ENCODE measurements at places on chromosomes 12 and 14.

- DNase-seq = no peak
These were observed 279.9 kb upstream of the TBX3 start for GRCh38 chr12:114963846-114964245.

GRCh38 chr12:110333201-110333600, 52.2 kb downstream of the ATP2A2 start:
- no peak for DNase-seq

DNA sequence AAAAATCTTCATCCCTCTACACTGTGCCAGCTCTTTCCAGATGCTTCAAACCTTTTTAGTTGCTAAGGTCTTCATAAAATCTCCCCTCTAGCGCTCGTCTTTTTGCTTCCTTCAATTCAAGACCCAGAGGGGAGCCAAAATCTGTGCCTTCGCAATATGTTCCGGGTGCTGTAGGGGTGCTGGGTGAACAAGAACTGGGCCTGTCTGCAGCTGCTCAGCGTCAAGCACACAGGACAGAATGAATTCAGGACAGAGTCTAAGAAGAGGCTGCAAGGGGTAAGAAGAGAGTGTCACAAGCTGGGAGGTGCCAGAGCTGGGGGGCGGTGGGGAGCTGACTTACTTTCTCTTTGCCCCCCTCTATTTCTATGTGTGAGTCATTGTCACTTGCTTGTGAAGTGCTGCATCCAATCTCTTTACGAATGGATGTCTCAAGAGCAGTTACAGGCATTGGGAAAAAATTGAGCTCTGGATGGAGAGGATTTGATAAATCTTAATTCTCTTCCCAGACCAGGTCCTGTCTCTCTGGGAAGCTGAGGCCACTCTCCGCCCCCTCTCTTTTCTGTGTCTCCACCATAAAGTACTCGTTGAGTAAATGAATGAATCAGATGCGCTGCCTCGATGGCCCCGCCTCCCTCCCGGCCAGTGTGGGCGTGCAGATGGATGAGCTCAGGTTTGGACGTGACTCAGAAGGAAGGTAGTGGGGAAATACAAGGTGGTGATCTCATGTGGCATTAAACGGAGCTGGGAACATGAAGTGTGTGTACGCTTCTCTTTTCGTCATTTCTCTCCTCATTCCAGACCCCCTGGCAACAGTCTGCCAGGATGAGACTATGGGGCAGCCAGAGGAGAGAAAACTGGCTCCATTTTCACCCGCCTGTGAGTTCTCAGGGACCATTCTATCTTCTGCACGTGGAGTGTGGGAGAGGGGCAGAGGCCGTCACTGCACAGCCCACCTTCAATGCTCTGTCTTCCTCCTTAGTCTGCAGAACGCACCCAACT, 91.3 kb downstream of the TSPAN9 start:
- no peak for DNase-seq

DNA sequence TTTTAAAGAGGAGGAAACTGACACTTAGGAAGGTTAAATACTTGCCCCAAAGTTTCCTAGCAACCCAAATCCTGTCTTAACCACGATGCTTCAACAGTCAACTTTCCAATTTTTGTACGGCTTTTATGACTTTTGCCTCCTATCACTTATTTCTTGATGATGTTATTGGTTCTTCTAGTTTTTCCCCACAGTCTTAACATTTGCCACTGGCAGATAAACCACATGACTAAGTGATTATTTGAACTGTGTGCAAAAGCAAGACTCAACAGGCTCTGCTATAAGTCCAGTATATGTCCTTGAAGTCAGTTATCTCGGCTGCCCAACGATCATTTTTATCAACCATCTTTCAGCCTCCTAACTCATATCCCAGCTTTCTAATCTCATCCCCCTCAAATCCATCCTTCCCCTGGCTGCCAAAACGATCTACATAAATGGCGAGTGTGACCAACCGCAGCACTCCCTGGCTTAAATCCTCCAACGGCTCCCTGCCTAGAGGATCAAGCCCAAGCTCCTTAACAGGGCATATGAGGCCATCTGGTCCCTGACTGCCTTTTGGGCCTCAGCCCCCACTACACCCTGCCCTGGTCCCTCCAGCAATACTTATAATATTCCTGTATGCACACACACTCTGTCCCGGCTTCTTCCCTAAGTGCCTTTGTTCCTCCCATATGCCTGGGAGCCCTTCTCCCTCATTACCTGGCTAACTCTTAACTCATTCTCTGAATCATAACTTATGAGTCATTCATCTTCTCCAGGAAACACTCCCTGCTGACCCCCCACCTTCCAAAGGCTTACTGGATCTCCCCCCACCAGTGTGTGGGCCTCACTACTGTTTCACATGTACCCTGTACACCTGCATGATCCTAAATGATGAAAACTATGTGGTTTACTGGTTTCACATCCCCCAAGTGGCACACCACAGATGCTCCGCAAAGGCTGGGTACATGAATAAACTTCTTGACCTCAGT, 8.8 kb downstream of the VPS37B start:
- no peak for DNase-seq

GRCh38 chr12:119683413-119683812, 15.5 kb downstream of the PRKAB1 start:
- no peak for DNase-seq

DNA sequence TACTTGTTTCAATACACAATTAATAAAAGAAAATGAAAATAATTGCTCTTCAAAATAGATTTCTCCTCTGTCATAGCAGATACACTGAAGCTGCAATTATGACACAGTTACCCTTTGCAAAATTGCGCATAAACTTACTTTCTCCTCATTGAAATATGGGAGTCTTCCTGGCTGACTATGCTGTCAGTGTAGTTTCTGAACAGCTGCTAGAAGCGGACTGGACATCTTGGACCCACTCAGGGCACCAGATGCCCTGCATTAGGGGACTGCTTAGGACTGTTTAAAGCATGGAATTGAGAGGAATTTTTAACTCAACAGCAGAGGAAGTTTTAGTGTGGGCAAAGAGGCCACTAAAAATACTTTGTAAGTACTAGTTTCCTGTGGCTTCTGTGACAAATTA, 454.9 kb downstream of the ATP23 start:
- DNase-seq = no peak

GRCh38 chr12:72102150-72102549, 163.5 kb downstream of the TPH2 start:
- no peak for DNase-seq

GRCh38 chr12:79547044-79547734, 143.6 kb downstream of the PAWR start:
- no peak for DNase-seq

- no peak for DNase-seq
These were observed 39.4 kb upstream of the BBS10 start for GRCh38 chr12:76387614-76388013.

DNA sequence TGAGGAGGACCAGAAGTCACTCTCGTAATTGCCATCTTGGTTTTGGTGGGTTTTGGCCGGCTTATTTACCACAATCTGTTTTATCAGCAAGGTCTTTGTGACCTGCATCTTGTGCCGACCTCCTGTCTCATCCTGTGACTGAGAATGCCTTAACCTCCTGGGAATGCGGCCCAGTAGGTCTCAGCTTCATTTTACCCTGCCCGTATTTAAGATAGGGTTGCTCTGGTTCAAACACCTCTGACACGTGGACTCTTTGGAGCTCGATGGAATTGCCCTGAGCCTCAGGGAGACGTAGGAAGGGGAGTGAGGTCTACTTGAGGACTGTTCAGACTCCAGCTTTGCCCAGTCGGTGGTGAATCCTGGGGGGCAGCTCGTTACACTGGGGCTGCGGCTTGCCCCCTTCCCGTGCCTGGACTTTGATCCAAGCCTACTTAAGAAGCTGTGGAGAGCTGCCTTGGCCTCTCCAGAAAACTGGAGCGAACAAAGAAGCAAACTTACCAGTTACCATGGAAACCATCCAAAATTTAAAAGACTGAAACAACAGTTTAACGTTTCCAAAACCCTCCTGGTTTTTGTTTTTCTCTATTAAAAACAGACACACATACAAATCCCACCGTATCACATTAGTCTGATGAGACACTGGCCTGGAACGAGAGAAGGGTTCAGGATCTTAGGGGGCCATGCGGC, 28.0 kb downstream of the CALM1 start:
- no peak for DNase-seq

GRCh38 chr14:63296060-63296563, 22.6 kb downstream of the GPHB5 start:
- DNase-seq = no peak

GRCh38 chr14:24463017-24463883, 20.7 kb upstream of the SDR39U1 start:
- DNase-seq = no peak

- DNase-seq = no peak
These were observed 23.9 kb upstream of the C14orf180 start for GRCh38 chr14:104555430-104556255.

DNA sequence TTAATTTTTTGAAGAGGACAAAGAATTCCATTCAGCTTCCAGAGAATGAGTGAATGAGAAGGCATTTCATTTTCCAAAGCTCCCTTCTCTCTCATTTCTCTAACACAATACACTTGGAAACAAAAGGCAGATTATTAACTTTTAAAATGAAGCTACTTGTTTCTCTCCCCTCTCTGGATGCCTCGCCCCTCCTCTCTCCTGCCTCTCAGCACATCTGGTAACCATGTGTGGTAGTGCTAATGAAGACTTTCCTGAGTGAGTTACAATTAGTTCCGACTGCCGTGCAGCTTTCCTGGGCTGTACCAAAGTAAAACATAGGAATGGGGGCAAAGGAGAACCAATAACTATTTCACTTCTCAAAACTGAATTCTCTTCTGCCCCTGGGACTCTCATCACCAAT, 84.7 kb upstream of the SOX5 start:
- no peak for DNase-seq

GRCh38 chr14:22122829-22123560, 449.4 kb upstream of the OR4E1 start:
- no peak for DNase-seq

GRCh38 chr14:75910048-75910447, 71.7 kb downstream of the TGFB3 start:
- DNase-seq = no peak

DNA sequence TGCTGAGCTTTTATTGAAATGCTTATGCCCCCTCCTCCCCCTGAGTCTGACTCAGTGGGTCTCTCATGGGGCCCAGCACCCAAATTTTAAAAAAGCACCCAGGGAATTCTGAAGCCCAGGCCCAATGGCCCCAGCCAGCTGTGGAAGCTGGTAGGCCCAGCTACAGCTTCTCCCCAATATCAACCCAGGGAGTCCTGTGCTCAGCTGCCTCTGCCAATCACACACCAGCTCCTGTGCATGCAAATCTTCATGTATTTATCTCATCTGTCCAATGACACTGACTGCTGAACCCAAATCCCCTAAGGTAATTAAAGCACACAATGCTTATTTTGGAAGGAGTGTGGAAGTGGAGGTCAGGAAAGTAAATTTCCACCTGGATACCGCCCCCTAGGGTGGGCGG, 76.3 kb downstream of the CCDC88C start:
- DNase-seq = no peak

DNA sequence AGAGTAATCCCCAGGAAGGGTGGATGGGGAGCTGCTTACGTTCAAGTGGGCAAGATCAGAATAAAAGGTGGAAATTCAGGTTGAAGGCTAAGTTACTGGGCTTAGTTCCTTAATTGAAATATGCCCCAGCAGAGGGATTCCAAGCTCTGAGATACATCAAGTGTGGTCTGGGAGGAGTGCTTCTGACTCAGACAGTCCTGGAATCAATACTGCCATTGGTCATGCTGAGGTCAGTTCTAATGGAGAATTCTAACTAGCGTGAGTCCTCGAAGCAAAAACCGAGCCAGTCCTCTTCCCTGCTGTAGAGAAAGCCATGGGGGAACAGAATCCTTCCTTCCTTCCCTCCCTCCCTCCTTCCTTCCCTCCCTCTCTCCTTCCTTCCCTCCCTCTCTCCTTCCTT, 39.9 kb downstream of the NOS1 start:
- no peak for DNase-seq

DNA sequence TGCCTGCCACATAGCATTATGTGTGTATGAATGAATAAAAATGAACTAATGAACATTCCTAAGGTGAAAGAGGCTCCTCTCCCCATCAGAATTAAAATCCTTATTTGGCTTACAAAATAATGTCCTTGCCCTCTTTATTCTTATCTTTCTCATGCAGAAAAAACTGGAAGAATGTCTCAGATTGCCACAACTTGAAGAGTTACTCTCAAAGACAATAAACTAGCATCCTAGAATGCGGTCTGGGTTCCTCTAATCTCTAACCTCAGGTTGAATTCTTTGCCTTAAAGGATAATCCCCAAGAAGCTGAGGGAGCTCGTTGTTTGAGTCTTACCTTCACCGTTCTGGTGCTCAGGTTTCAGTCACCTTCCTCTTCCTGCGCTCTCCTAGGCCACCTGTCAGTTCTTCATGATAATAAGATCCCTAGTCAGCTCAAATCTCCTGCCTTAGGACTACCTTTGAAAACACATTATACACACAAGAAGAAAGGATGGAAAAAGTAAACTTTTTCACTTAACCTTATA, 147.1 kb downstream of the PHLDA1 start:
- DNase-seq = no peak

- no peak for DNase-seq
These were observed 159.4 kb upstream of the TMTC2 start for GRCh38 chr12:82527165-82527780.

- DNase-seq = no peak
These were observed 43.2 kb upstream of the PNMA1 start for GRCh38 chr14:73757381-73757780.

GRCh38 chr12:28629691-28630090, 439.4 kb downstream of the CCDC91 start:
- DNase-seq = no peak

DNA sequence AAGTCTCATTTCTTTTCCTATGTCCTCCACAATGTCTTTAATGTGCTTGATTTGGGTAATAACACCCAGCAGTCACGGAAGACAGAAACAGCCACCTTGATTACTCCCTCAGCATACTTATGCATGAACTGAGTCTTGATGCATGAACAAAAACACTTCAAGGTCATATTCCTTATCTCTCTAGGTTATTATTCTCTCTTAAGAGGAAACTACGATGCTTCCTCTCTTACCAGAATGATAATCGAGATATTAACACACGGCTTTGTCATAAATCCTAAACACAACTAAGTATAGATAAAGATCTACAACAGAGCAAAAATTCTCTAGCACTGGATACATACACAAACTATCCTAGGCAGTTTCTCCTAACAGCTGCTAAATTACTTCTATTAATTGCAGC, 583.5 kb upstream of the ATP2B1 start:
- DNase-seq = no peak

- no peak for DNase-seq
These were observed 52.4 kb upstream of the FICD start for GRCh38 chr12:108462686-108463085.

- no peak for DNase-seq
These were observed 497.7 kb upstream of the RPL10L start for GRCh38 chr14:47149326-47149725.

- no peak for DNase-seq
These were observed 23.5 kb downstream of the FAM222A start for GRCh38 chr12:109737126-109737525.

DNA sequence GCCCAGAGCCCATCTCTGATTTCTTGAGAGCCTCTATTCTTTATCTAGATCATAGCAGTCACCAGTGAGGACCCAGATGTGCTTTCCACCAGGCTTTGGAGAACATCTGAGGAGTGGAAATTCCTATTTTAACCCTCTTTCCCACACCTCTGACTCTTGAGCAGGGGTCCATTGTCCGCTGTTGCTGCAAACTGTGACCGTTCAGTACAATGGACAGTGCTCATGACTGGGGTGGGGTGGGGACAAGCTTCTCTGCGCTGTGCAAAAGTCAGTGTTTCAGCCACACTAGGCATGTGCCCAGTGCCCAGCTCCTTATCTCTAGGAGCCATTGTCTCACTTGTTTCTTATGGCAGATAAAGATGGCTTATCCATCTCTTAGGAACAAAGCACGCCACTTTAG, 16.9 kb upstream of the KRT7 start:
- no peak for DNase-seq

Measured in stimulated activated CD8-positive, alpha-beta memory T cell treated with anti-CD3 and anti-CD28 coated beads, Interleukin-2, amount 100 ng/mL, for 1 hour (primary cell).